ENCODE measurements at places on chromosomes 16 and 17.

DNA sequence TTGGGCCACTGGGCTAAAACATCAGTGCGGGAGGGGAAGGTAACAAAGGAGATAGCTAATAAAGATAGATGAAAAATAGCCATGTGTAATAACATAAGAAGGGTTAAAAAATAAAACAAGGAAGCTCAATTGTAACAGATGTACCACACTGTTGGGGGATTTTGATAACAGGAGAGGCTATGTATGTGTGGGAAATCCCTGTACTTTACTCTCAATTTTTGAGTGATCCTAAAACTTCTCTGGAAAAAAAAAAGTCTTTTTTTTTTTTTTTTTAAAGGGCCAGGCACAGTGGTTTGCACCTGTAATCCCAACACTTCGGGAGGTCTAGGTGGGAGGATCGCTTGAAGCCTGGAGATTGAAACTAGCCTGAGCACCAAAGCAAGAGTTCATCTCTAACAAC, 1.9 kb upstream of the MMD start:
- DNase-seq: no peak

DNA sequence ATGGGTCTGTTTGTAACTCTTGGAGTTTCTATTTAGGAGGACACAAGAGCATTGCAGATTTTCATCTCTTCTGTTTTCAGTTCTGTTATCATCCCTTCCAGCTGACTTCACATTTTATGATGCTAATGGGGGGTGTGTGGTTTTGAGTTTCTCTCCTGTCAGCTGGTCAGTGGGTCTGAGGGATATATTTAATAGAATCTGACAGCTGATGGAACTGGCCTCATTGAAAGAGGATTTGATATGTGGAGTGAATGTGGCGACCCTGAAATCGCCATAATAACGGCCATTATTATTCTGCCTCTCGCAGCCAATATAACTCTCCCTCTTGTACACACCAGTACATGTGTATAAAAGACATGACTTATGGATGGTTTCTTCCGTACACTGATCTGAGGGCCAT, 128.1 kb downstream of the SALL1 start:
- no peak for DNase-seq

GRCh38 chr17:29591146-29591736, 1.7 kb upstream of the ANKRD13B start:
- DNase-seq: no peak

GRCh38 chr16:65781363-65781762, 585.1 kb upstream of the CDH5 start:
- DNase-seq: no peak

DNA sequence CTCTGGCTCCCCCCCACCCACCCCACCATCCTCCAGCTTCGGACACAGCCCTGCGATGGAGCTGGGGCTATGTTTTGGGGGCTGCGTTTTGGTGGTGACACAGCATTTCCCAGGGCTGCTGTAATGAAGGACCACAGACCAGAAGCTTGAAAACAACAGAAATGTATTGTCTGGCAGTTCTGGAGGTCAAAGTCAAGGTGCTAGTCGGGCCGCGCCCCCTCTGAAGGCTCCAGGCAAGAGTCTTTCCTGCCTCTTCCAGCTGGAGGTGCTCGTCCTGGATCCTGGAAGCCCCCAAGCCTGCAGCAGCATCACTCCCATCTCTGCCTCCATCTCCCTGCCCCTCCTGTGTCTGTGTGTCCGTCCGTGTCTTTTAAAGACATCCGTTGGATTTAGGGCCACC, 50.8 kb downstream of the TBC1D16 start:
- no peak for DNase-seq

DNA sequence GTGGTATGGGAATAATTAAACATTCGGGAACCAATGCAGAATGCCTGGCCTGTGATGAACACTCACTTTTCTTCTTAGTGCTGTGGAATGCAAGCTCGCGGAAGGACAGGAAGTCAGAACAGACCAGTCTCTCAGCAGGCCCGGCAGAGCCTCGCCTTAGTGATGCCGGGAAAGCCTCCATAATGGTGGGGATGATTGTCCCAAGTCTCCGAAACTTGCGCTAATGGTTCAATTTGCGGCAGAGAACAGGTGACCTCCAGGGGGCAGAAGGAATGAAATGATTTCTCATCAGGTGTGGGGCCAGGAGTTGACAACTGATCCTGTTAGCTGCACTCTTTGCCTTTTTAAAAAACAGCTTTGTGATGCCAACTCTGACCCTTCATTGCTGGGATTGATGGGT, 170.6 kb downstream of the GSG1L start:
- no peak for DNase-seq

DNA sequence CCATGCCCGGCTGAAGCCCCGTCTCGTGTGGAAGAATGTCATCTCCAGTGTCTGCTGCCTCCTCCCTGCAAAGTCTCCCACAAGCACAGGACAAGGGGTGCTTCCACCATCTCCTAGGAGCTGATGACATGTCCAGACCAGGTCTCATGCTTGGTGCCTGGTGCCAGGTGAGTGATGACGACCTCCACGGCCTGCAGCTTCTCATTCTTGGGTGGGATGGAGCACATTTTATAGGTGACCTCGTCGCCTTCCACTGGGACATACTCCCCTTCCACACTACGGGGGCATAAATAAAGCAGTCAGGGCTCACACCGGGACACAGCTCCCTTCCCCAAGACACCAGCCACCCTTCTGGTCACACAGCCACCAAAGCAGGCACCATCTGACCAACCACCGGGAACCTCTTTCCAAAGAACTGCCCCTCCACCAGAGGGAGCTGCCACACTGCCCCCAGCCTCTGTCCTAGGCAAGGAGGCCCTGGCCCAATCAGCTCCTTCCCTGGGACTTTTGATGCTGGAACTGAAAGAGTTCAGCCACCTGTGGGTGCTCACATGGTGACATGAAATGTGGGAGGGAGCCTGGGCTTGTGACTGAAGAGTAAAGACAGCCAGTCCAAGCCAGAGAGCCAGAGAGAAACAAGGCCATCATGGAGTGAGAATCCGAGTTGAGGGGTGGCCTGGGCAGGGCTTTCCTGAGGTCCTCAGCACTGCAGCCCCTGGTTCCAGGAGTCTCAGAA, 13.6 kb downstream of the CARHSP1 start:
- no peak for DNase-seq
